Progenitor cell of endocrine pancreas (in vitro differentiated cells): ENCODE measurements at places on chromosomes 12 and 14.

- no peak for DNase-seq
Measured at GRCh38 chr14:104296388-104297312, 158.3 kb downstream of the KIF26A start.

- no peak for DNase-seq
Measured at GRCh38 chr14:91897106-91897701, 29.9 kb upstream of the TC2N start.

DNA sequence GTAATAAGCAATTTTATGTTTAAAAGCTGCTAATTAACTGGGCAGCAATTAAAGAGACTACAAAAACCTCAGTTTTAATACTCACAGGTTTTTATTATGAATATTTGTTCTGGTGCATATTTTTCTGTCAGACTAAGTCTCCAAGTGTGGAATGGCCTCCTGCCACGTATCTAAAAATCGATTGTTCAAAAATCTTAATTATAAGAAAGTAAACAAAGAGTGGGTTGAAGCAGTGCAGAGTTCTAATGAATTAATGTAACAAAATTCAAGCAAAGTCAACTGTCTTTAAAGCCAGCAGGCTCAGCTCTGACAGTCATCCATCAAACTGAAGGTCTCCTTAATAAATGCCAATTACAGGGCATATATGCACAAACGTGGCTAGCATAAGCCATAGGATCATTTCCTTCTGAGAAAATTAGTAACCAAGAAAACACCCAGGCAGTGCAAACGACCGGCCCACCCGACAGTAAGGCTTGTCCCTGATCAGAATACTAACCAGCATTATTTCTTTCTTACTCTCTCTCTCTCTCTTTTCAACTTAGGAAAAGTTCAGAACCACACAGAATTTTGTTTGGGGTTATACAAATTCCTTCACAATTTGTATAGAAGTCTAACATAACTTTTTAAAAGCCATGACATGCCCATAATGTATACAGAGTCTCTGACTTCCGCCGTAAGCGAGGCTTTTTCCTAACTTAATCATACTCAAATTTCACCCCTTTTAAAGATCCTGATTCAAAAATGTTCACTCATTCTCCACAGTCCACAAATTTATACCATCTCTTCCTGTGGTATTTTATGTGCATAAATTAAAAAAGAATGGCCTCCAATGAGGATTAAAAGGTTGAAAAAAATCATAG is 83.8 kb downstream of the SLC25A21 start:
- DNase-seq: no peak

DNA sequence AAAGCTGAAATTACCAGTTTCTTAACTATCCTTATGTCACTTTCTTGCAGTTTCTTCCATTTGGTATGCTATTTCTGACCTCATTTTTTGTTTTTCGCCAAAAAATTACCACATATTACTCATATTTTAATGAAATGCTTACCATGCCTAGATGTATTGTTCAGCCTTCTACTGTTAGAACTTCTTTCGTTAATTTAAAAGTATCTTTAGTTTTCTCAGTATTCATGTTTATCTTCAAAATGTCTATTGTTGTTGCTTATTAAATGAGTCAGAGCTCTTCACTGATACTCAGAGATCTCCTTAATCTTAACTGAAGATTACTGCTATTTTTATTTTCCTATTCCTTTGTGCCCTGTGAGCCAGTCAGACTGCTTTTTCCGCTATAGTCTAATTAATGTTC is 20.5 kb downstream of the RAP1B start:
- no peak for DNase-seq

- no peak for DNase-seq
Measured at GRCh38 chr12:54017027-54017788, 8.4 kb downstream of the HOXC8 start.

DNA sequence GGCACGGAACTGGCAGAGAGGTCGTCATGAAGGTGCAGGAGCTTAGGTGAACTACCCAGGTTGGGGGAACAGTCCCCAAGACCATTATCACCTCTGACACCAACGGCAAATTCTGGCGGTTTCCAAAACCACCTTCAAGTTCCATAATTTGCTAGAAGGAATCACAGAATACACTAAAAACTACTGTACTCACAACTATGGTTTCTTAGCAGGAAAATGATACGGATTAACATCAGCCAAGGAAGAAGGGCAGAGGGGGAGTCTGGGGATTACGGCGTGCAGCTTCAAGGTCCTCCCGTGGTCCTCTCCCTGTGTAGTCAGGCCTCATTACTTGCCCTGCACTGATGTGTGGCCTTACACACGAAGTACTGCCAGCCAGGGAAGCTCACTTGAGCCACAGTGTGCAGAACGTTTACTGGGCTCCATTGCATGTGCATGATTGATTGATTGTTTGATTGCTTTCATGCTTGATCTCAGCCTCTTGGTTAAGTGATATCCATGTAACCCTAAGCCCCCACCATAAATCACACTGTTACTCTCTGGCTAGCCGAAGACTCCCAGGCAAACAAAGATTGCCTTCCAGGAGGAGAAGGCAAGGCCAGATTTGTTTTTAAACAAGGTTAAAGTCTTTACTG is 837 bp upstream of the STX2 start:
- no peak for DNase-seq

- DNase-seq: no peak
Measured at GRCh38 chr14:105690671-105691070, 164.3 kb downstream of the TMEM121 start.

DNA sequence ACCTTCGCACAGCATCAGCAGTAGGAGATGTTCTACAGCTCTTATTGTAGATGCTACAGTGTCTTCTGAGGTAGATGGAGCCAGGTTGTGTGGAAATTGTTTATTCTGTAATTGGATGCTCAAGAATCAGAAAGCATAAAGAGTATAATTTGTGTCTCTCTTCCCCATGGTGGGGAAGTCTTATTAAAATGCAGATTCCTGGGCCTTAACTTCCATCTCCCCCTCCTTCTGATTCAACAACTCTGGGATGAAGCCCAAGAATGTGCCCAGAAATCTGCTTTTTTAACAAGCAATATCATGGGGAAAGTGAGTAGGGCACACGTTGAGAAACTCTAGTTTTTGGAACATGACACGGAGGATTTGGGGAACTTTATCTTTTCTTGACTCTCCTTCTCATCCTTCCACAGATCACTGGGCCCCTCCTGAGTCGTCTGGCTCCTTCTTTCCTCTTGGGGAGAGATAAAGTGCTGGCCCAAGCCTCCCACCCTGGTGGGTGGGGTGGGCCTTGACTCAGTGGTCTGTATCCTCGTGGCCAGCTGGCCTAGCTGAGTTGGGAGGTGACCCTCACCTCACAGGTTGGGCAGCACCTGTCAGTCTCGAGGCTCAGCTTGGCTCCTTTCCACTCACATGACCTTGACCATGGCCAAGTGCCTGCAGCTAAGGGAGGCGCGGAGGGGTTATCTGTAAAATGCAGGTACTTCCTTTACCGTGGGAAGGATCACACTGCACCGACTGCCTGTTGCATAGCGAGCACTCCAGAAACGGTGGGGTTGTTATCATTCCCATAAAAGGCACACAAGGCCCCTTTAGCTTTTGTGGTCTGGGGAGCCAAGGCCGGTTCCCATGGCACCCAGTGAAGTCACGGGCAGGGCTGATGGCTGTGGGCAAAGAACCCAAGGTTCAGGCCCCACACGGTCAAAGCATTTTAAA is 141.9 kb downstream of the CHST11 start:
- no peak for DNase-seq

- peak; percentile 41 for DNase-seq
Measured at GRCh38 chr14:88323523-88324199, 592 bp upstream of the KCNK10 start.

- no peak for DNase-seq
Measured at GRCh38 chr14:95235351-95235750, 78.0 kb upstream of the DICER1 start.

- DNase-seq: no peak
Measured at GRCh38 chr14:72155379-72155993, 223.3 kb downstream of the RGS6 start.

DNA sequence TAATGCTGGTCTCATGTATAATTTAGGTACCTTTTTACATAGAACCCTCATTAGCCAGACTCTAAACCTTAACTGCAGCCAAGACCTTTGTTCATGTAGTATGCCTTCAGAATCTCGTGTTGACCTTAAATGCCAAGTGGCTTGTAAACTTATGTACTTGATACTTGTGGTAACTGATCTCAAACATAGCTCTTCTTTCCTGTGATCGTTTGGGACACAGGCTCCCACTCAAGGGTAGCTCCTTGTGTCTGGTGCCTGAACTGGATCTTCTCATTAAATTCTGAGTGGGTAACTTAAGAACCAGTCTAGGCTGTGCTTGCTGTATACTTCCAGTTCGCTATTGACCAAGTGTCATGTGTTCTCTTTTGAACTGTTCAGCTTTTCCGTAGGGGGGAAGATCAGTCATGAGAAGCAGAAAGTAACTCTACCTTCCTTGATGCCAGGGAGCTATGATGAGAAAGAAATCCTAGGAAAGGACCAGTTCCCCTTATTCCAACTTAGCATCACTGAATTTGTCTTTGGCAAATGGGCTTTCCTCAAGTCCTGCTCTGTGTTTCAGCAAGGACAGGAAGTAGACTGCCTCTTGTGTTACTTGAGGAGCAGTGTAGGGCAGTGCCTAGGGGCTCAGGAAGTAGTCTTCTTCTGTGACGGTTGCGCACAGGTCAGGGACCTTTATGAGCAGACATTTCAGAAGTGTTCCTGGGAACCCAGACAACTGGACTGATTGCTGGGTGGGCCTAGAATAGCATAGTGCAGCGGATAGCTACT is 2.5 kb downstream of the LGALS3 start:
- DNase-seq: no peak

GRCh38 chr12:1593174-1594005 is 991 bp downstream of the FBXL14 start:
- DNase-seq: peak; percentile 53

DNA sequence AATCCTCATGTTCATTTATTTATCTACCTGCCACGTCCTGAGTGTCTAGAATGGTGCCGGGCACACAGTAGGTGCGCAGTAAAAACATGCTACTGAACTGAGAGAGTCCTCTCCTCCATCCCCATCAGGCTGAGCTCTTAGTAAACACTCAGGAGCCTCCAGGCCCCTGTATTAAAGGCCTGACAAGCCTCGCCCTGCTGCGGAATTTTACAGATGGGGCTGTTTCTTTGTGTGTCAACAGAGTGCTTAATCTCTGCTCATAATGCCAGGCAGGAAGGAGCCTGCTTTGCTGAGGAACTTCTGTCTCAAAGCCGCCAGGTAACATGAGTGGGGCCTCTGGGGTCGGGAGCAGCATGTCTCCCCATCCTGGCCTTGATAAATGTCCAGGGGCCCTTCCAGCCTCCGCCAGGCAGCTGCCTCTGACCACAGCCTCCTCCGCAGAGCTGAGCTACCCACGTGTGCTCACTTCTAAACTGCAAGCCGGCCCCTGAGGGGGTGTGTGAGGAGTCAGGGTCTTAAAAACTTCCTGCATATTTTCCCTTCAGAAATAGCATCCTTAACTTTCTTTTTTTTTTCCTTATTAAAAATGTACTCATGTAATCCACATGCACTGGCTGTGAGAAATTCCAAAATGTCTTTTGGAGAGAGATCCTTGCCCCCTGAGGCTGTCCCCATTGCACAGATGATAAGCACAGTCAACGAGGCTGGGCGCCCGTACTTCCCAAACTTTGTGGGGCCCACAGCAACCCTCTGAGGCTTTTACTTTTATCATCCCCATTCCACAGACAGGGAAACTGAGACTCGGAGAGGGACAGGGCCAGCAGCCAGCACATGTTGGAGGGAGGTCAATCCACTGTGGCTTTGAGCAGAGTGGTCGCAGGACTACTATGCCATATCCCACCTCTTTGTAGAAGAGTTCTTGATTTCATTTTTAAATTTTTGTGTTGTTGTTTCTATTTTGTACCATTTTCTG is 116.0 kb upstream of the NCOR2 start:
- no peak for DNase-seq

DNA sequence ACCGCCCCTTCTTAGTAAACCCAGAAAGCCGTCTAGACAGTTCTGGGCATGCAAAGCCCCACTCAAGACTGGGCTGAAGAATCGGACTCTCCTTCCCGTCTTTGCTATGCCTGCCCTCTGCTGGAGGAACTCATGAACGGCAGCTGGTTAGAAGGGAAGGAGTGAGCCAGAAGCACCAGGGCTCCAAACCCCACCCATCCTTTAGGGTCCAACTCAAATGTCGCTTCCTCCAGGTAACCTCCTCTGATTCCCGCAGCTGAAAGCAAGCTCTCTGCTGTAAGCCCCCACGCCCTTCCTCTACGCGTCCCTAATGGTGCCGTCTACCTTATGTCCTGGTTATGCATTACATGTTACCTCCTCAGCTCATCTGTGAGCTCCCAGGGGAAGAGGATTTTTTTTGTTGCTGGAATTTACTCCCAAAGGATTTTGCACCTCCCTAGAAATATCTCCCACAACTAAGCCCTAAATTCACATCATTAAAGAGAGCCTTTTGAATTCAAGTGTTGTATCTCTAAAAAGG is 59.0 kb upstream of the SCN8A start:
- peak; percentile 69 for DNase-seq

GRCh38 chr12:89892436-89892835 is 183.8 kb upstream of the ATP2B1 start:
- no peak for DNase-seq

DNA sequence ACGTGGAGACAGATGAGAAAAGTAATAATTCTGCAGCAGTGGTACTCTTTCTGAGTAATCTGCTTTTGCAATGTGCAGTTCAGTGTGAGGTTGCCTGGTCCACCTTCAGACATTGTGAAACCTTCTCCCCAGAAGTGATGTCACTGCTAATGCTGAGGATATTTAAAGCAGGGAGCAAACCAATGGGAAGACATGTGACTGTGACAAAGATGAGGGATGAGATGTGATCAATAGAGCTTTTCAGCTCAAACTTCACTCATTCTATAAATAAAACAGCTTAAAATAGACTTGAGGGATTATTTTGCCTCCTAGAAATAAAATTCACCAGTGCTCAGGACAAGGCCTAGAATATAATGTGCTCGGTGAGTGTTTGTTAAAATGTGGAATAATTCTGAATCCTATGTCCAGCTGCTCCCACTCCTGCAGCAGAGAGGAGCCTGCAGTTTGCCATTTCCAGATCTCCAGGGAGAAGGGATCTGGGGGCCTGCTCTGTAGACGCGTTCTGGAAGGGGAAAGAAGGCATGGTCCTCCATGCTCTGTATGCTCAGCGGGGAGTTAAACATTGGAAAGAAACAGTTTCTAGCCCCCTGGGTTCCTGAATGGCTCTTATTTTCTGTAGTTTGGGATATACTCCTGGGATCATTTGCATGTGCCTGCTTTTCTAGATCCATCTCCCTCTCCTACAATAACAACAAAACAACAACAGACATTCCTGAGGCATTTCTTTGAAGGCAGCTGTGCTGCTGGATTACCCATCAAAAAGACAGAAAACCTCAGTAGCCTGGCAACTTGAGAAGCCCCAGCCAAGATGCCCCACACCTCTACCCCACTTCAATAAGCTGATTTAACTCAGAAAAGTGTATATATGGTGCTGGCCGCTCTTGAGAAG is 8.9 kb downstream of the SLC7A8 start:
- no peak for DNase-seq
